Activated T-helper 17 cell treated with anti-CD3 and anti-CD28 coated beads, Interleukin-2, amount 50 U/mL, for 72 hours (primary cell): ENCODE measurements at places on chromosomes 6 and 20.

GRCh38 chr6:109327491-109327890 is 54.8 kb downstream of the CD164 start:
- no peak for ATAC-seq

- ATAC-seq, result no peak
Observed at GRCh38 chr6:141675957-141676356, 456.8 kb upstream of the GJE1 start.

- no peak for ATAC-seq
Observed at GRCh38 chr6:62615366-62616015, 329.5 kb upstream of the KHDRBS2 start.

GRCh38 chr20:3727401-3728021 is 5.0 kb upstream of the HSPA12B start:
- ATAC-seq, result no peak
